ENCODE measurements at places on chromosomes 16 and 17.

DNA sequence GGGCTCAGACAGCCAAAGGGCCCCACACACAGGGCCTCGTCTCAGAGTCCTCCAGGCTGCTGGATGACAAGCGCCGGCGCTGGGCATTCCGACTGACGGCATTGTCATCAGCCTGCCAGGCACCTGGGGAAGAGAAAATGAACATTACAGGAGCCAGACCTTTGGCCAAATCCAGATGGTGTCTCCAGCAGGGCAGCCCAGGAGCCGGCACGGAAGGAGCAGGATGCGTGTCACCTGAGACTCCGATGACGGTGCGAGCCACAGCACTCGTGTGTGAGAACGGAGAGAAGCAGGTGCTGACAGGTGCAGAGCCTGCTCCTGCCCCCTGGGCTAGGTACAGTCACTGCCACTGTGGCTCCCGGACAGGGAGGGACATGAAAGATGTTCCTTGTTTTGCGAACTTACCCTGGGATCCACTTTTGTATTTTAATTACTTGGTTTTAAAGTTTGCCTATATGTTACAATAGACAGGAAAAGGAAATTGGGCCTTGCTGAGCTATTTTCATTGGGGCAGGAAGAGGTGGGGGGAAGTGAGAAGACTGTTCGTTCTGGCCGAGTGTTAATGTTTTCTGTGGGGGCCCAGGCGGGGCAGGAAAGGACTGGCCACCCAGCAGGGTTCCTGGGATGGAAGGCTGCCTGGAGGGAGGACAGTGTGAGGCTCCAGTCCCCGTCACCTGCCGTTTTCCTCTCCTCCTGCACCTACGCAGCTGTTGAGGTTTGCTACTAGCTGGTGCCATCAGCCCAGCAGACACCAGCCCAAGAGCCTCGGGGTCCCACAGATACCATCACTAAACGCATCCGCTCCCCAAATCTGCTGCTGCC, 4.4 kb upstream of the FOXJ1 start:
- DNase-seq, result no peak

DNA sequence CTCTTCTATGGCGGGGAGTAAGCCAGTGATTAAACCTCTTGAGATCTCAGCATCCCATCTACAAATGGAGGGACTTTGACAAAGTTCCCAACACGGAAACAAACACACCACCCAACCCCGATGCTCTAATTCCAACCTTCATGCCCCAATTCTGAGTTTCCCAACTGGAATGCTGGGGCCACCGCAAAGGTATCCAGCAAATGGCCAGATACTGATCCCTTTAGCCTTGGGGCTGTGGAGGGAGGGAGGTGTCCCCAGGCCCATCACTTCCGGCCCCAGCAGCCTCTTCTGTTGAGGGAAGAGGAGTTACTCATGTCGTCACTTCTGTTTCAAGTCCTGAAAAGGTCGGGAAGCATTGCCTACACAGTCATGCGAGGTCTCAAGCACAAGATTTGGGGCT, 154.8 kb upstream of the RPH3AL start:
- DNase-seq, result no peak

DNA sequence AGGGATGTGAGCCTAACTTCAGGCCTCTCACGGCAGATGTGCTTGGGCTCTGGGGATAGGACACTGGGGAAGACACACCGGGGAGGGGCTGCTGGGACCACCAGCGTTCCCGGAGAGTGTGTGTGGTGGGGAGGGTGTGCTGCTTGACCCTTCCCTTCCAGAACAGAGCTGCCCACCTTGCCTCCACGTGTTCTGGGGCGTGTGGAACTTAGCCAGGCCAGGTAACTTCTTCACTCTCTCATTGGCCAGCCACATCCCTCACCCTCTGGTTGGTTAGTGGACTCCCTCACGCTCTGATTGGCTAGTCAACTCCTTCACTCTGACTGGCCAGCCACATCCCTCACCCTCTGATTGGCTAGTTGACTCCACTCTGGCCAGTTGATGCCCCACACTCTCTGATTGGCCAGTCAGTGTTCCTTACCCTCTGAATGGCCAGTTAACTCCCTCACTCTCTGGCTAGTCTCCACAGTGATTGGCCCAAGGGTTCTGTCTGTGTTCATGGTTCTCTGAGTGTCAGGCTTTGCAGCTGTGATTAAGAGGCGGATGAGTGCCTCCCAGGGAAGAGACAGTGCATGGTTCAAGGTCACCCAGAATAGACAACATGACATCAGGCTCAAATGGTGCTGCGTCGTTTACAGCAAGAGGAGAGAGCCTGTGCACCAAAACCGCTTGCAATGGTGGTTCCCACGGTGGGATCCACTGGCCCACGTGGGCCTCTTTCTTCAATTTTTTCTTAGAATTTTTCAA, 10.0 kb downstream of the TMEM235 start:
- no peak for DNase-seq

DNA sequence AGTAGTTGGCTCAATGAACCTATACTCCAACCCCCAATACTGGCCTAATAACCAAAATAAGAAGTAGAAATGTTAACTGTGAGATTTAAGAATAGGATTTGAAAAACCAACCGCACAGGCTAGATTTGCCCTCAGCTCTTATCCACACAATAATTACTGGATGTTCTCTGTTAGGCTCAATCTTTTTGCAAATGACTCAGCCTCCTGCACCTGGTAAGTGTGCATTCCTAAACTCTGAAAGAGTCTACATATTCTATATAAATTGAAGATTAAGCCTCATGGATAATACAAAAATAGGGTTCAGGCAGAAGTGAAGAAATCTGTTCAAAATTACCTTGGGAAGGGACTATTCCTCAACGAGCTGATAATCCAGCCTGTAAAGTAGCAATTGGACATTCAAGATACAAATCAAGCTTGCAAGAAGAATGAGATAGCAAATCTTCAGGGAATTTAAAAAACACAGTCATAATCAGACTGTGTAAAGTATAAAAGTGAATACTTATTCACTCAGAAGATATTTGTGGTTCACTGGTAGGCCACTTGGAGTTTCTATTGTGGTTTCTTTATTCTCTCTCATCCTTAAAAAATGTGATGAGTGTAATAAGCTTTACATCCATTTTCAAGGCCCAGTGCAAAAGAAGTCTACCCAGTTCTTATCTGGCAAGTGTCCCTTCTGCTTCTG, 931.9 kb upstream of the SOX9 start:
- DNase-seq, result no peak

- no peak for DNase-seq
These were observed 38.0 kb downstream of the HEATR3 start for GRCh38 chr16:50103764-50104163.

- DNase-seq, result no peak
These were observed 46.5 kb upstream of the CLEC18A start for GRCh38 chr16:69904495-69905170.

DNA sequence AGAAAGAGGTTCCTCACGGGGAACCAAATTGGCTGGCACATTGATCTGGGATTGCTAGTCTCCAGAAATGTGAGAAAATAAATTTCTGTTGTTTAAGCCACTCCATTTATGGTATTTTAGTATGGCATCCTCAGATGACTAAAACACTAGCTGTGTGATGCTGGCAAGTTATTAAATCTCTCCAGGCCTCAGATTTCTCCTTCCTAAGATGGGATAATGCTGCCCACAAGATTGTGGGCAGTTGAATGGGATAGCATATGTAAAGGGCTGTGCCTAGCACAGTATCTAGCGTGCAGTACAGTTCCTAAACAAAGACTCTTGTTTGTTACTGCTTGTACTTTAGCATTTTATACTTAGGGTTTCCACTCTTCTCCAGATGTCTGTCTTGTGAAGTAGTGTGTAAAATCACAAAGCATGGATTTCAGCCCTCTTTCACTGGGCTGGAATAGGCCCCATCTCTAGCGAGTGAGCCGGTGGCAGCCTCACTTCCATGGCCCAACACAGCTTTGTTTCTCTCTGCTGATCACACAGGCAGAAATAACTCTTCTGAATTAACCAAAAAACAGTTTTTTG, 38.2 kb upstream of the PHAF1 start:
- DNase-seq, result no peak

DNA sequence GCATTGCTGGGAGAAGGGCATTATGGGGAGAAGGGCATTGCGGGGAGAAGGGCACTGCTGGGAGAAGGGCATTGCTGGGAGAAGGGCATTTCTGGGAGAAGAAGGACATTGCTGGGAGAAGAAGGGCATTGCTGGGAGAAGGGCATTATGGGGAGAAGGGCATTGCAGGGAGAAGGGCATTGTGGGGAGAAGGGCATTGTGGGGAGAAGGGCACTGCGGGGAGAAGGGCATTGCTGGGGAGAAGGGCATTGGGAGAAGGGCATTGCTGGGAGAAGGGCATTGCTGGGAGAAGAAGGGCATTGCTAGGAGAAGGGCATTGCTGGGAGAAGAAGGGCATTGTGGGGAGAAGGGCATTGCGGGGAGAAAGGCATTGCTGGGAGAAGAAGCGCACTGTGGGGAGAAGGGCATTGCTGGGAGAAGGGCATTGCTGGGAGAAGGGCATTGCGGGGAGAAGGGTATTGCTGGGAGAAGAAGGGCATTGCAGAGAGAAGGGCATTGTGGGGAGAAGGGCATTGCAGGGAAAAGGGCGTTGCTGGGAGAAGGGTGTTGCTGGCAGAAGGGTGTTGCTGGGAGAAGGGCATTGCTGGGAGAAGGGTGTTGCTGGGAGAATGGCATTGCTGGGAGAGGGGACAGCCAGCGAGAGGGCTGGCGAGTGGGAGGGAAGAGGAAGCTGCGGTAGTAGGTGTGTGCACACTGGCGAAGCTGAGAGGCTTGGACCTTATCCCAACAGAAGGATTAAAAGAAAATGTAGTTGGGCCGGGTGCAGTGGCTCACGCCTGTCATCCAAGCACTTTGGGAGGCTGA, 4.6 kb upstream of the PYDC1 start:
- DNase-seq, result no peak

GRCh38 chr17:13253733-13254410, 236.0 kb upstream of the ELAC2 start:
- no peak for DNase-seq

- no peak for DNase-seq
These were observed 13.5 kb downstream of the FBXO31 start for GRCh38 chr16:87369796-87370719.

DNA sequence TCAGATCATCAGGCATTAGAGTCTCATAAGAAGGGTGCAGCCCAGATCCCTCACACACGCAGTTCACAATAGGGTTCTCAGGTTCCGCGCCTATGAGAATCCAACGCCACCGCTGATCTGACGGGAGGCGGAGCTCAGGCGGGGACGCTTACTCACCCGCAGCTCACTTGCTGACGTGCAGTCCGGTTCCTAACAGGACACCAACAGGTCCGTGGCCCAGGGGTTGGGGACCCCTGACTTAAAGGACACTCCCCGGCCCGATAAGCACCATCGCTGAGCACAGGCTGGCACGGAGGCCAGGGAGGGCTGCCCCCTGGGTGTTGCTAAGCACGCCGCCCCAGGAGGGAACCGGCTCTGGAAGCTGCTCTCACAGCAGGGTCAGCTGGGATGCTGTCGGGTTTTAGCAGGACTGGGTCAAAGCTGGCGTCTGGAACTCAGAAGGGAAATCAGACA, 30.1 kb upstream of the BAHCC1 start:
- DNase-seq, result no peak

- DNase-seq, result peak; percentile 83
These were observed at the start of the genes CIAPIN1 and COQ9 for GRCh38 chr16:57447186-57447962. Gene CIAPIN1 (minus strand): TSS chr16:57447385. CDS start chr16:57440928, 6,457 bp downstream. Gene COQ9 (plus strand): TSS chr16:57447479. CDS start chr16:57447506, 27 bp downstream.

- DNase-seq, result no peak
These were observed 356.0 kb downstream of the CA10 start for GRCh38 chr17:51802544-51802943.

GRCh38 chr17:38892620-38893019, 22.8 kb downstream of the LASP1 start:
- DNase-seq, result no peak

GRCh38 chr17:20120836-20121235, 111.7 kb downstream of the SPECC1 start:
- no peak for DNase-seq

- DNase-seq, result no peak
These were observed 2.9 kb downstream of the PPM1D start for GRCh38 chr17:60602871-60603270.

GRCh38 chr17:77320485-77321256, 179.9 kb downstream of the SEC14L1 start:
- DNase-seq, result no peak
